ENCODE measurements at places on chromosomes 6 and 20. TPM values are rescaled to one million over a fixed set of nuclear protein-coding genes. Genes with fewer than 3 reads are reported as not detected.

DNA sequence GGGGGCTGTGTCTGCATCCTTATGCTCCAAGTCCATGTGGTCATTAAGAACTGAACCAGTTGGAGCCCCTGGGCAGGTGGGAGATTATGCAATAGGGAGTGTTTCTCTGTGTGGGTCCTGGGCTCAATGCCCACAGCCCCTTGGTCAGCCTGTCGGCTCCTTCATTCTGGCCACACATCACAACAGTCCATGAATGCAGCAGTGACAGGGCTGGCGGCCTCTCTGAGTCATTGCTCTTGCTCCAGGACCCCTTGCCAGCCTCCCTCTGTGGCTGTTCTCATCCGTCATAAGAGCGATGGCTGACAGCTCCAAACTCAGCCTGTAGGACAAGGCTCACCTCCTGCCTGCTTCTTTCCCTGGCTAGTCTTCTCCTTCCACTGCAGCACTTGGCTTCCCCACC, 609.5 kb upstream of the CDH4 start:
- no peak for DNase-seq

DNA sequence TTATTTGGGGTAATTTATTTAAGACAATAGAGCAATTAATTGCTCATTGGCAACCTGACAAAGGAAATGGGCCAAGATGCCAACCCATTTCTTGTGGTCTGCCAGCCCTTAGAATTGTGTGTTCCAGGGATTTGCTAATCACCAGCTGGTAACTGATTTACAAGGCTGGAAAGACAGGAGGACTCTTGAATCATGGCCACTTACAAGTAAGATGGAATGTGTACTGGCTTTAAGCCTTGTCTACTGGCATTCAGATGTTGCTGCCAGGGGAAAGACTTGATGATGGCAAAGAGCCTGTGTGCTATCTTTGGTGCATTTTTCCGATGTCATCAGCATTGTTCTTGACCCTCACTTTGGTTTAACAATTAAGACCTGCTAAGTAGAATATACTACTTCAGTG, 91.0 kb downstream of the BCKDHB start:
- DNase-seq, result peak; percentile 1

- no peak for DNase-seq
These were observed 12.8 kb downstream of the RAMACL start for GRCh38 chr6:166573511-166574216.

GRCh38 chr20:34512955-34513419, 3.2 kb upstream of the DYNLRB1 start:
- no peak for DNase-seq

DNA sequence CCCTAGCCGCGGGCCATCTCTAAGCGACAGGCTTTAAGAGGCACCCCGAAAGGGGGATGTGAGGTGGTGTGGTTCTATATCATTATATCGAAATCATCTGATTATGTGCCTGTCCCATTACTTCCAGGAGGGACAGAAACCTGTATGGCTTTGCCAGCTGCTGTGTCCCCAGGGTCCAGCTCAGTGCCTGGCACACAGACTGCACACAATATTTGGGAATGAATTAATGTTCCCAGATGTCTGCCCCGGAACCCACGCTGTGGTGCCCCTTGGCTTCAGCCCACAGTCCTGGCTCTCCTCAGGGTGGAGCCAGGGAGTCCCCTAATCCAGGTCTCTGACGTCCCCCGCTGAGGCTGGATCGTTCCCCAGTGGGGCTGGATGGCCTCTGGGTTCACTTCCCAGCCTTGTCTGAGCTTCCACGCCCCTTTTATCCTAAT, 8.9 kb upstream of the AHCY start:
- DNase-seq, result no peak

TBX18 gene
- 7.8 TPM for total RNA-seq

CRISP3 gene
- total RNA-seq, result 0.16 TPM

C6orf58 gene
- total RNA-seq, result 1.4 TPM

IP6K3 gene
- total RNA-seq, result not detected
